ENCODE measurements at places on chromosomes 5 and 9.

DNA sequence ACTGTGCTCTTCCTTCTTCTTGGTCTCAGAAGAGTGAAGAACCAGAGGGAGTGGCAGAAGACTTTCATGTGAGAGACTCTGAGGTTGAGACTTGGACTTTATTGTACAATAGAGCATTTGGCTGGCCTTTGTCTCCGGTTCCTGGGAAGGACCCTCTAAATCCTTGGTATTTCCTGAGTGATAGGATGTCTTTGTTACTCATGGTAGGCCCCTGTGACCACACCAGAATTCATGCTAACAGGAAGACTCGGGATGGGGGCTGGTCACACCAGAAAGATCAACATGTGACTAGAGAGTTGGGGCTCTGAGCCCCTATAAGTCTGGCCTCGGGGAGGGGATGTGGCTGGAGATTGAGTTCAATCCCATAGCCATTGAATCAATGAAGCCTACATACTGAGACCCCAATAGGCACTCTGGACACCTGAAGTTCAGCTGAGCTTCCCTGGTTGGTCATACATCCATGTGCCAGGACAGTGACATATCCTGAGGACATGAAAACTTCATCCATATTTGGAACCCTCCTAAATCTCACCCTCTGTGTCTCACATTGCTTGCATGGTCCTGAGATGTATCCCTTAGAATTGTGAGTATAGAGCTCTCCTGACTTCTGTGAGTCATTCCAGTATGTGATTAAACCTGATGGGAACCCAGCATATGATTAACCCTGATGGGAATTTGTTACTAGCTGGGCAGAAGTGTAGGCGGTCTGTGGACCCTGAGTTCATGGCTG, 201.7 kb downstream of the GADD45G start:
- peak; percentile 25 for DNase-seq

DNA sequence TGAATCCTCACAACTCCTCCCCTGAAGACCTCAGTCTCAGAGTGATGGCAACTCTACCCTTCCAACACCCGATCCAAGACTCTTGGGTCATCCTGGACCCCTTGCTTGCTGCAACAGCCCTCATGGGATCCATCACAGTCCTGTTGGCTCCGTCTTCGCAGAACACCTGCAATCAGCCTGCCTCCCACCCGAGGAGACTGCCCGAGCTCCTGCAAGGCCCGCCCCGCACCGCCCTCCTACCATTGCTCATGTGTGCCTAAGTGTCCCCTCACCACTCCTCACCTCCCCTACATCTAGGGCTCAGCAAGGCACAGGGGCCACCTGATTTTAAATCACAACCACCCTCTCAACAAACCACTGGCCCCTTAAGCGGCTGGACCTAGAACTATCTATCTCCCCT, 5.3 kb downstream of the SEMA4D start:
- DNase-seq, result no peak

- DNase-seq, result no peak
Observed at GRCh38 chr5:86546582-86546981, 71.2 kb upstream of the COX7C start.

GRCh38 chr9:8653855-8654254, 854.3 kb upstream of the DMAC1 start:
- no peak for DNase-seq

GRCh38 chr9:115596021-115596745, 478.2 kb upstream of the TNC start:
- peak; percentile 98 for DNase-seq

DNA sequence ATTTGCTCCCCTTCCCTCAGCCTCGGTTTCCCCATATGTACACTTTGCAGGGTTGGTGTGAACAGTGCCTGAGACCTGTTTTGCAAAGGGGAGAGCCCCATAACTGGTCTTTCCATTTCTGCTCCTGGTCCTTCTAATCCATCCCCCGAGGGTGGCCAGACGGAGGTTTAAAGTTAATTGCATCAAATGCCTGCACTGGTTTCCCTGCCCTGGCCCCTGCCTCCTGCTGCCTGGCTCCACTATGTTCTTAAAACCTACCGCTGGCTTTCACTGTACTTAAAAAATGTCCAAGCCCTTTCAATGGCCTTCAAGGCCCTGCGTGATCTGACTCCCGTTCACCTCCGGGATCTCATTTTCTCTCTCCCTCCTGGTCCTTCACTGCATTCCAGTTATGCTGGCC, 183.0 kb downstream of the RGS3 start:
- no peak for DNase-seq

DNA sequence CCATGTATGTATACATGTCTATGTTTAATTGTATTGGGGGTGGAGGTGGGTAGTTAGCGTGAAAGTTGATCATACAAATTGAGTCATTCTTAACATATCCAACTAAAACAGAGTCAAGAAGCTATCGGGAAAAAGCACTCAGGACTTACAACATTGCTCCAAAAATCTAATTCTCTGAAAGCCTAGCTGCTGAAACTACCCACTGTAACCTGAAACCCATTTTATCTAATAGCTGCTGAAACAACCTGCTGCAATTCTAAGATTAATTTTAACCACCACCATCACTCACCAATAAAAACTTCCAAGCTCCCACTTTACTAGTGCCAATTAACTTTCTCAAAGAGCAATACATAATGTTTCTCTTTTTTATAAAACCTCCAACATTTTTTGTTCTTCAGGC, 32.2 kb downstream of the KCNV2 start:
- DNase-seq, result peak; percentile 59

DNA sequence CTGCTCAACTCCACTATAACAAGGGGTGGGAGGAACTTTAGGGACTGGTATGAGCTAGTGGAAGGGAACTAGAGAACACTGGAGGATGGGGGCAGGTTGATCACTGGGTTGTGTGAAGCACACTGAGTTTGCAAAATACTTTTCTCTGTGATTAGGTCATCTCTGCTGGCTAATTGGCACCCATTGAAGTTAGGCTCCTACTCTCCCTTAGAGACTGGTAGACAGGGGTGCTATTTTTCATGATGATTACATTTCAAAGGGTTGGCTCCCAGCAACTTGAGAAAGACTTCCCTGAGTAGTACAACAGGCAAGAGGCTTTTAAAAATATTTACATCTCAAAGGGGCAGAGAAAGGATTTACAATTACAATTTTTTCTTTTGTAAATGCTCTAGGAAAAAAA, 50.4 kb upstream of the MTAP start:
- DNase-seq, result no peak

DNA sequence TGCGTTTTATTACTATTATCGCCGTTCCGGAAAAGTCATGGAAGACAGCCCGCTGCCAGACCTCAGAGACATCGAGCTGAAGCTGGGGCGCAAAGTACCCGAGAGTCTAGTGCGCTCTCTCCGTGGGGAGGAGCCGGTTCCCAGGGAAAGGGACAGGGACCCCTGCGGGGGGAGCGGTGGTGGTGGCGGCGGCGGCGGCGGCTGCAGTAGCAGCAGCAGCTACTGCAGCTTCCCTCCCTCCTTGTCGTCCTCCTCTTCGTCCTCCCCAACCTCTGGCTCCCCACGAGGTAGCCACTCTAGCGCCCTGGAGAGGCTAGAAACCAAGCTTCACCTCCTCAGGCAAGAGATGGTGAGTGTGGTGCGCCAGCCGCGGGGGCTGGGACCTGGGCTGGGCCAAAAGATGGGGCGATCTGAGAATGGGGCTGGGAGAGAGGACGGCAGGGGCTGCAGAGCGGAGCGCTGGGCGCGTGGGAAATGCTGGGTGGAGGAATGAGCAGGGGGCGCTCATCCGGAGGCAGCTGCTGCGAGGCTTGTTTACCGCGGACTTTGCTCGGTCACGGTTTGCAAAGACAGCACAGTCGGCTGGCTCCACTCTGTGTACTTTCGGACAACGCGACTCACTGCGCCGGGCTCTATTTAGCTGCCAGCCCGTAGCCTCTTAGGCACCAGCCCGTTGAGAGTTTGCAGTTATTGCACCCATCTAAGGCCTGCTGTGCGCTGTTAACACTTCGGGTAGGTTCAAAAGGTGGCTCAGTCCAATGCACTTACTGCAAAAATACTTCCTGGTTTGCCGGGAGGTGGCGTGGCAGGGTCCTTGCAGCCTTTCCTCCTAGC, 1.1 kb downstream of the LURAP1L start:
- DNase-seq, result peak; percentile 95

GRCh38 chr9:110293248-110293647, 36.9 kb upstream of the TXN start:
- DNase-seq, result no peak

DNA sequence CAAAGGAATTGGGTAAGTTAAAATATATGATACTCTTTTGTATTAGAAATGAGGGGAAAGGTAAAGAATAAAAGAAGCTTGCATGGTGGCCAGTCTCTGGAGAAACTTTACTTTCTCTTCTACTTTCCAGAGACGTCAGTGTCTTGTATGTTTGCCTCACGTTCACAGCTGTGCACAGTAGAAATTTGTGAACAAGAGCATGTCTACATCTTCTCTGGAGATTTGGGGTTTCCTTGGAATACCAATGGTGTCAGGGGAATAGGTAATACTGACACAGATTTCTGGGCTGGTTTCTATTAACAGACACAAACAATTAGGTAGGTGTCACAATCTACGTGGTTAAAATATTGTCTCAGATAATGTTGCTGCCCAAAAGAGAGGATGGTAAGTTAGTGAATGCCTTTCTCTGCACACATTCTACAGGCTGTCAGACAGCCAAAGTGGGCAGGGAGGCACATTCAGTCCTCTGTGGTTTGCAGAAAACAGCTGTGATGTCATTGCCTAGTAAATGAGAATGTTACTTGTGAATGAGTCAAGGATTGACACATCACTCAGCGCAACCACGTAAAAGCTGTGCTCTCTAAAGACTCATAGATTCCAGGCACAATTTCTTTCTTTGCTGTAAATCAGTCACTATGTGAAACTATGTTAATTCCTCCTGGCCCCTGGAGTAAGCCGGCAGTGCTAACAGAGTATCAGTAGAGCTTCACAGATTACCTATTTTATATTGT, 397.1 kb downstream of the MAN2A1 start:
- DNase-seq, result peak; percentile 81

- DNase-seq, result peak; percentile 77
Observed at GRCh38 chr9:87725900-87726709, at the start of gene CTSL. TSS of gene CTSL (plus strand) at chr9:87726119. CDS start at chr9:87727604, 1,485 bp downstream.

DNA sequence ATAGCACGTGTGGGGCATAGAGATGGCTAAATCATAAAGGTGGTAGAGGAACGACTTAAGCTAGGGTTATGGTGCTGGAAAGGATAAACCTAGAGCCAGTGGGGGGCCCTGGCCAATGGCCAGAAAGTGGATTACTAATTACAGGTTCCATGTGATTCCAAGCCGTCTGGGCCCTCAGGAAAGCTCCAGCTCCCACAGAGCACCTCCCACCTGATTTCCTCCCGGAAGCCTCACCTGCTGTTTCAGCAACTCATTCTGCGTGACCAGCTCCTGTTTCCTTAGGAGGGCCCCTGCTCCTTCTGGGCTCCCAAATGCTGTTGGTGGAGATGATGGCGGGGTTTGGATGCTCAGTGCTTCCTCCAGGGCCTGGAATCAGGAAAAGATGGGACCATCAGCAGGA, 16.2 kb downstream of the GPX3 start:
- DNase-seq, result no peak

DNA sequence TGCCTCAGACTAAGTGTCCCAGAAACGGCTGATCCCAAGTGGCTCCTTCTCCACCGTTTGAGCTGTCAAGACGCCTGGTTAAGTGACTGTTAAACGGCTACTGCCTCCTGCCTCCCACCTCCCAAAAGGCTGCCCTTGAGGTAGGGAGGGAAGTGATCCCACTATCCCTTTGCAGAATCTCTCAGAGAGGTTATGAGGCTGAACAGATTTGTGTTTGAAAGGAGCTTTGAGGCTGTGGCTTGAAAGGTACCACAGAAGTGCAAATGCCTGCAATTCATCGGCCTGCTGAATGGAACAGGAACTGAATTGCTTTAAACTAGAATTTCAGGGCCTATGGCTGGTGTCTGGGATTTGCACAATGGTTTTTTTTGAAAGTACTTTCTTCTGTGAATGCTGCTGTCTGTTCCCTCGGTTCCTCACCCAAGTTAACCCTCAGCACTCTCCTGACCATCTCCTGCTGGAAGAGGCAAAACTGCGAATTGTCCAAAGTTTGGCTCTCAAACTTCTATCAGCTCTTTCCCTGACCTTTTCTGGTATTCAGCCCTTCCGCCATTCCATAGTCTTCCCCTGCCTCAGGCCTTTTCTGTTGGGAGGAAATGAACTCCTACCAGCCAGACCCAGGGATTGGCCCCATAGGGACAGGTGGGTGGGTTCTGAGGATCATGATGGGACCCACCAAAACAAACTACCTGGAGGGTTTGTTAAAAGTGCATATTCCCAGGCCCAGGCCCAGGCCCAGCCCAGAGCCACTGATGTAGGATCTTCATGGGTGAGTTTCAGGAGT, 453.3 kb downstream of the KDM4C start:
- no peak for DNase-seq

DNA sequence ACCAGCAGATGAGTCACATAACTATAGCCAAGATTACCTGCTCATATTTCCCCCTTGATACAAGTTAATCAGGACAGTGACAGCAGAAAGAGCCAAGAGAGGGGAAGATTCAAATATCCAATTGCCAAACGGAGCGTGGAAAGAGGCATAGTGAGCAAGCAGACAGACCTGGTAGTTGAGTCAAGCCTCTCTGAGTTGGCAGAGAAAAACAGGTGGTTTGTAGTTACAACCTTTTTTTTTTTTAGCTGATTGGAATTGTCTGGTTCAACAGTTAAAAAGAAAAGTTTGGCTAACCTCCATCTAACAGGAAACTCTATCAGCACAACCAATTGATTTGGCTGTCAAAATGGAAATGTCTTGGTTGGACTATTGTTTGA, 272.1 kb downstream of the TLE1 start:
- DNase-seq, result no peak

- DNase-seq, result no peak
Observed at GRCh38 chr9:120944434-120944843, 17.8 kb upstream of the TRAF1 start.

GRCh38 chr9:79264511-79265355, 307.0 kb upstream of the TLE4 start:
- no peak for DNase-seq

- no peak for DNase-seq
Observed at GRCh38 chr9:23447166-23447565, 378.9 kb downstream of the ELAVL2 start.

Data from iris pigment epithelial cell (primary cell).